HuH-7.5 (cell line): ENCODE measurements at places on chromosomes 2 and 18.

- no peak for DNase-seq
These were observed 240.4 kb downstream of the PLCL1 start for GRCh38 chr2:198044777-198045176.

GRCh38 chr2:11250400-11251196 is 93.8 kb downstream of the ROCK2 start:
- DNase-seq = no peak

- no peak for DNase-seq
These were observed 166.5 kb downstream of the RPIA start for GRCh38 chr2:88857951-88858411.

DNA sequence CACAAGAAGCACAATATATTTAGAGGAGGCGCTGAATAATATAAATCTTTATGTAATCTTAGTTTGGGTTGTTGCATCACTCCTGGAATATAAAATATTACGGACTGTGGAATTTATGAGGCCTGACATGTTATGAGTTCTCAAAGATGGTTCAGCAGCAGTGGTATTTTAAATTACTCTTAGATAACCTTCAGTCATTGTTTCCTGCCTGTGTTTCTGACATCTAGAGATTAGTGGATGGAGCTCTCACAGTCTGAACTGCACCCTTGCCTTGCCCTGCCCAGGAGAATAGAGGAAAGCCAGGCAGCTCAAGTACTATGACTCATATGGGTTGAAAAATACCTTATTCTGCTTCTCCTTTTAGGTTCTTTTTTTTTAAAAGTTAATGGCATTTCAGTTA is 70.0 kb downstream of the ACSL3 start:
- no peak for DNase-seq
